ENCODE measurements at places on chromosomes 11 and 22.

GRCh38 chr22:40493441-40493840 is 123.0 kb downstream of the SGSM3 start:
- no peak for DNase-seq

- peak; percentile 12 for DNase-seq
Observed at GRCh38 chr11:8566613-8567210, 27.3 kb downstream of the STK33 start.

DNA sequence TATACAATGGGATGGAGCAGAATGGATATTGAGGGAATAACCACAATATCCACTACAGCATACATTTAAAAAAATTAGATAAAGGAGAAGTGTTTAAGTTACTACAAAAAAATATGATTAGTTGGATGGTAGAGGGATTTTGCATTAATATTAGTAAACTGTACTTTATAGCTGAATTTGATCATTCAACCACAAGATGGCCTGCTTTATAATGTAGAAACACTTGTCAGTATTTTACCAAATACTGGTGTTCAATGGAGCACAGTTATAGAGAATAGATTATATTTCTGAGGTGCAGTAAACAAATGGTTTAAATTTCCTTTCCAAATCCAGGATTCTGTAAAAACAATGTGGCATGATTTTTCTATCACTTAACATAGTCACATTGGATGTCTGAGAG is 818.8 kb upstream of the CHORDC1 start:
- DNase-seq: no peak

DNA sequence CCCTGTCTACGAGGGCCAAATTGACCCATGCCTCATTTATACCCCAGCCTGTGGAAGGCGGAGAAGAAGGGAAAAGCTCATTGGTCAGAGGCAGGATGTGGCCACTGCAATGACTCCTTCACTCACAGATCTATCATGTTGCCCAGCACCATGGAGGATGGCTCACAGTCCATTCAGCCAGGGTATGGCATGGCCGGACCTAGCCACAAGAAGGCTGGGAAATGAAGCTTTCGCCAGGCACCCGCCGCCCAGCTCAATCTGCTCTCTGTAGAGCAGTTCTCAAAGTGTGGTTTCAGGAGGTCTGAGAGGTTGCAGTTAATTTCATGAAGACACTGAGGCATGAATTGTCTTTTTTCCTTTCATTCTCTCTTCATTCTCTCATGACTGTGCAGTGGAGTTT is 40.6 kb upstream of the LINC01488 start:
- no peak for DNase-seq

DNA sequence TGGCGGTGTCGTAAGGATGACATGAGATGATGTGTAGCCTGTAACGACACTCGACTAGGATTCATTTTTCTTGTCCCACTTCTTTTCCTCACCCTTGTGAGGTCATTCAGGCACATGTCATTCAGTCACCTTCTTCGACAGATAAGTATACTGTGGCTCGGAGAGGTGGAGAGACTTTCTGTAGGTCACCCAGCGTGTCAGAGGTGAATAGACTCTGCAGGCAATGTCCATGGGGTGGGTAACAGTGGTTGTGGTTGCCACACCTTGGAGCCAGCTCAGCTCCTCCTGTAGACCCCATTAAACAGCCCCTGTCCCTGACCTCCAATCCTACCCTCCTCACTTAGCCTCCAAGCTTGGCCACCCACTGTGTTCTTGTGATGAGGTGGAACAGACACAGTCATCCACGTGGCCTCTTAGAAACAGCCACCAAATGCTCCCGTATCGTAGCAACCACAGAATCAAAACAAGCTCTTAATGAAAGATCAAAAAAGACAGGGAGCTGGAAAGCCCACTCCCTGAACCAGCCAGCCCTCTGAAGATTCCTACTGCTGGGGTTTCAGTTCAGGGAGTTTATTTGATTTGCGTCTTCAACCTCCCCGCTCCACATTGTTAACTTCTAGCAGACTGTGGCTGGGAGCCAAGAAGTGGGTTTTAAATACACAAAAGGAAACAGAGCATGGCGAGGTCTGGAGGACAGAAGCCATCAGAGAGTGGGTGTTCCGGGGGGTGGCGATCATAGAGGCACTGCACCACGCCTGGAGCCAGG is 89.0 kb upstream of the GRK3 start:
- peak; percentile 16 for DNase-seq

GRCh38 chr22:22995166-22995565 is 75.2 kb upstream of the GNAZ start:
- DNase-seq: no peak

DNA sequence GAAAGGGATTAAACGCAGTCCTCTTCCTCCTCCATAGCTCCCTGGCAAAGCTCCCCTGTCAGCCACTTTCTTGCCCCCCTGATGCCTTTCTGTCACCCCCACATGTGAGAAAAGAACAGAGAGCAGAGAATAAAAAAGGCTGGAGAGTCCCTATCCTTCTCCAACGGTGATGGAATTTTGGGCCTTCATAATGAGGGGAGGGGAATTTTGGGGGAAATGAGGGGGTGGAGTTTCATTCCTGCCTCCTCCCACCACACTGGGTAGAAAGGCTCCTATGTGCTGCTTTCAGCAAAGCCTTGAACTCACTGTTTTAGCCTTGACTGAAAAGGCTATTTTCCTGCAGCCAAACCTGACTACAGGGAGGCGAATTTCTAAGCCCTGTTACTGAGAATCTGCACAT is 59.3 kb downstream of the C11orf58 start:
- no peak for DNase-seq

- no peak for DNase-seq
Observed at GRCh38 chr22:26700886-26701285, 43.5 kb downstream of the MIAT start.

GRCh38 chr11:120900643-120901042 is 123.3 kb upstream of the TBCEL start:
- DNase-seq: no peak

- DNase-seq: peak; percentile 30
Observed at GRCh38 chr11:43736502-43737200, 56.1 kb downstream of the HSD17B12 start.

GRCh38 chr11:696955-697491 is 1.4 kb downstream of the TMEM80 start:
- DNase-seq: peak; percentile 52
